ENCODE measurements at places on chromosomes 13 and 19.

DNA sequence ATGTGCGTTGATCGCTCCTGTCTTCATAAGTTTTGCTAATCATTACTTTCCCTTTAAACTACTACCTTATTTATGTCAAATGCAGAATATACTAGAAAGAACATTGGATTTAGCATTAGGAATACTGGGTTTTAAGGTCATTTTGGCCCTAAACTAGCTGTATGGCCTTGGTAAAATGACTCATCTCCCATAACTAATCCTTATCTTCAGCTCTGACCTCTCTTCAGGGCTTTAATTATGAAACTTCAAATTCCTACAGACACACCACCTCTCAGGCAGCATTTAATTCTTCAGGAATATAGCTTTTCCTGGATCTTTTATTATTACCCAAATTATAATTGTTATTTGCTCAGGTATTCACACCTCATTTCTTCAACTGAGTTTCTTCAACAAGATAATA lies 121.2 kb downstream of the STARD13 start:
- DNase-seq = no peak

- peak; percentile 33 for DNase-seq
Measured at GRCh38 chr19:51016798-51017683, 2.5 kb downstream of the KLK10 start.

DNA sequence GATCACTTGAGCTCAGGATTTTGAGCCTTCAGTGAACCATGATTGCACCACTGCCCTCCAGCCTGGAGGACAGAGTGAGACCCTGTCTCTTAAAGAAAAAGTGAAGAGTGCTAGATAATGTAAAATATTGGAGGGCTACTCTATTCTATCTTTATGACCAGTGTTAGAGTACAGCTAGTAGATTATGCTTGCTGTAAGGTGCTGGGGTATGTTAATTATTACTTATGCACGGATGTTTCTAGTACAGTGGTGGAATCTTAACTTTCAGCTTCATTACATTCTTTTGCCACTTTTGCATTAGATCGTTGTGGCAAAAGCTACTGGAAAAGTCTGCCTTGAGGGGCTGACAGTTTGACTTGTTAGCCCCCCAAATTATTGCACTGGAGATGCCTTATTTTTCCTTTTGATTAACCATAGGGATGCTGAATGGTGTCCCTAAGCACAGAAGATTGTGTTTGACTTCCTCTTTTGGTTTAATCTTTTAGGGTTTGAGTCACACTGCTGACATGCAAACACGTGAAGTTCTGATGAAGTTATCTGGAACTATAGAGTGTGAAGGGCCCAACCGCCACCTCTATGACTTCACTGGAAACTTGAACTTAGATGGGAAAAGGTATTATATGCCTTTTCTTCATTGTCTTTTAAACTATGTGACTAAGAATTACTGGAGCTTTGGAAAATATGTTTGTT lies 169.8 kb downstream of the ATP8A2 start:
- no peak for DNase-seq

DNA sequence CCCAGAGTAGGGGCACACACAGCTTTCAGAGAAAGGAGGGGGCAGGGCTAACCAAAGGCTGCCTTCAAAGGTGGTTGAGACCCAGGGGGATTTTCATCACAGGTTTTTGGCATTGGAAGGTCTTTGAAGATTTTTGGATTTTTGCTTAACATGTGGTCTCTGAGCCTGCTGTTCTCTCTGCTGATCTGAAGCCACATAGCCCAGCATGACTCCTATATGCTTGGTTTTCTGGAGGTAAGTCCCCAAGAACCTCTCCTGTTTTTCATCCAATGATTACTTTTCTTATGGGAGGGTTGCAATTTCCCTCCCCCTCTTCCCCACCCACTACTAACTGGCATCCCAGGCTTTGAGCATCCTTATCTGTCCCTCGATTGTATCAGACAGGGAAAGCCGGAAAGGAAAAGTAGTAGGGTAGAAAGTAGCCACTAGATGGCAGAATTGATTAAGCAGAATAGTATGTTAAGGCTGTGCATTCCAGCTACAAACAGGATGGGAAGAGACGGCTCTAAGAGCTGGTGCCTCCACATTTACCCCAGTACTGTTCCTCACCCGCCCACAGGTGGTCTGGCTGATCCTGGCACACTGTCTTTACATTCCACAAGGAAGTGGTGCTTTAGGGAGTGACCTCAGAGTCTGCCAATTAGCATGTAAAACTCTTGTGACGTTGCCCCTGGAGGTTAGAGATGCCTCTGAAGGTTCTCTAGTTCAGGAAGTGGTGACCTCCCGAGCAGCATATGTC lies 218.9 kb upstream of the EDNRB start:
- DNase-seq = no peak

DNA sequence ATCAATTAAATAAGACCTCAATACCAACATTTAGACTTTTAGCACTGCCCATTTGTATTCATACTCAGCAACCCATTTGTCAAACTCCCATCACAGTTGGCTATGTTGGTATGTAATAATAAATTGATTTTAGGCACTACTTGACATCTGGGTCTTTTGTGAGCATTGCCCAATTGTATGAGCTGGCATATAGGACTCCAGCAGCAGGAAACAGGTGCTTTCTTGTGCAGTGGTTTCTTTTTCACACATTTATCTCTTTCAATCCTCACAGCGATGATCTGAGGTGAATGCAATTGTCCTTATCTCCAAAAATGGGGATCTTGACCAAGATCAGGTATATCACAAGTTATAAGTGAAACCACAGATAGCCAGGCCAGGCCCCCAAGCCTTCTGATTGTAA lies 96.9 kb upstream of the OXGR1 start:
- DNase-seq = no peak

DNA sequence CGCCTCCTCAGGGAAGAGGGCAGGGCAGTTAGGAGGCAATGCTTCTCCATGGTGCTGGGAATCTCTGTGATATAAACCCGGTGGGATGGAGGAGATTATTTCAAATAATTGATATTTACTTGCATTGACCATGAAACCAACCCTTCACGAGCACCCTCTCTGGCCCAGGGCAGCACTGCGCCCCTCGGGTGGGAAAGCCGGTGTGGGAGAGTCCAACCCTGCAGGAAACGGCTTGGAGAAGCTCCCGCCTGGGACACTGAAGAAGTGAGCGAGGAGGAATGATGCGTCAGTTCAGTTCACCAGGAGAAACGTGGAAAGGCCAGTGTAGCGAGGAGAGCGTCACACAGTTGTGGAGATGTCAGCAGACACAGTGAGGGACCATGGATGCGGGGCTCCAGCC lies 99.9 kb downstream of the COL4A2 start:
- no peak for DNase-seq

DNA sequence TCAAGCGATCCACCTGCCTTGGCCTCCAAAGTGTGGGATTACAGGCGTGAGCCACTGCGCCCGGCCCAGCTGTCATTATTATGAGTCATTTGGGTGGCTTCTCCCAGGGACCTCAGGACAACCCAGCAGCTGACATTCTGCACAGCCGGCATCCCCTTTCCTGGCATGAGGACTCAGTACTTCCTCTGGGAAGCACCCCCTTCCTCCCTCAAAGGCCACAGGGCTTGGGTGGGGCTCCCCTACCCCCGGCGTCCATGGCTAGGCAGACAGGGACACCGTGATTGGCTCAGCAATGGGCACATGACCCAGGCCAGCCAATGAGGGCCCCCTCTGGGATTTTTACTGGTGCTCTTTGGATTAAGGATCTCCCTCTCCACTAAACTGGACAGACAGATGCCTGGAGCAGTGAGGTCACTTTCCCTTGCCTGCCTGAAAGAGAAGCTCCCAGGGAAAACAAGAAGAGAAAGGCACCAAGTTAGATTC lies 6.0 kb downstream of the KANK2 start:
- DNase-seq = no peak

- no peak for DNase-seq
Measured at GRCh38 chr13:110538632-110539031, 22.9 kb downstream of the RAB20 start.

DNA sequence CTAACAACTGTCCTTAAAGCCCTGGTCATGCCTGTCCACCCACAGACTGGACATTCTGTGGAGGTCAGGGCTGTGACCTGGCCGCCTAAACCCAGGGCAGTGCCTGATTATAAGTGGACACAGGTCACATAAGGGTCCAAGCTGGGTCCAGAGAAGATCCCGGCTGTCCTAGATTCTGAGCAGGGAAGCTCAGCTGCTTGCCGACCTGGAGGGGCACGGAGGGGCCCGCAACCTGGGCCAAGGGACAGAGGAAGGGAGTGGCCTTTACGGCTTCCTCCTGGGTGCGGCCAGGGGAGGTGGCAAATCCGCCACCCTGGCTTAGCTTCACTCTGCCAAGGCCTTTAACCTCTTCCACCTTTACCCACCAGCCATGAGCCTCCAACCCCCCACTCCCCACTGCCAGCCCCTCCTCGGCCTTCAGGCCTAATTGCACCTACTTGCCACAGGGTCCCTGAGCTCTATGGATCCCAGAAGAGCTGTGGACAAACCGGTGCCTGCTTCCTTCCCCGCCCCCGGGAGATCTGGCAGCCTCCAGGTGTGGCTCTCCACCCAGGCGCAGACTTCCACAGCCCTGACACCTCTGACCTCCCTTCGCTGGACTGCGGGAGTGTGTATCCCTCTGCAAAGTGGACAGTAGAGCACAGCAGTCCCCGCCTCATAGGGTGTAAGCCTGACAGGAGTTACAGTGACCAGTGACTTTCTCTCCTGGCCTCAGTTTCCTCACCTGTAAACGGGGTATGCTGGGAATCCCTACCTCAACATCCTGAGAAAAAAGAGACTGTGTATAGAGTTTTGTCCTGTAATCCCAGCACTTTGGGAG lies 1.7 kb downstream of the CD320 start:
- no peak for DNase-seq

GRCh38 chr13:102657630-102658029 lies 37.2 kb downstream of the METTL21C start:
- no peak for DNase-seq

DNA sequence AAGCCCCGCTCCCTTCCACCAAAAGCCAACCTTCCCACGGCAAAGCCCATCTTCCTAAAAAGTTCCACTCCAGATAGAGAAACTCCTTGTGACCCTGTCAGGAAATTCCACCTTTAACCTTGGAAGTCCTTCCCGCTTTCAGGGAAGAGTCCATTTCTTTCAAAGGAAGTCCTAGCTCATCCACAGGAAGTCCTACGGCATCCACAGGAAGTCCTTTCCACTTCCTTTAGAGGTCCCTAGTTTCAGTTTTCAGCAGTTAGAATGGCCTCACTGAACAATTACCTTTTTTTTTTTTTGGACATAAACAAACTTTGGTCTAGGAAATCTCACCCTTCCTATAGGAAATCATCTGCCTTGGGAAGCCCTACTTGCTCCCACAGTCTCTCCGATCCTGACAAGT lies 31.7 kb downstream of the TRPM4 start:
- DNase-seq = no peak

DNA sequence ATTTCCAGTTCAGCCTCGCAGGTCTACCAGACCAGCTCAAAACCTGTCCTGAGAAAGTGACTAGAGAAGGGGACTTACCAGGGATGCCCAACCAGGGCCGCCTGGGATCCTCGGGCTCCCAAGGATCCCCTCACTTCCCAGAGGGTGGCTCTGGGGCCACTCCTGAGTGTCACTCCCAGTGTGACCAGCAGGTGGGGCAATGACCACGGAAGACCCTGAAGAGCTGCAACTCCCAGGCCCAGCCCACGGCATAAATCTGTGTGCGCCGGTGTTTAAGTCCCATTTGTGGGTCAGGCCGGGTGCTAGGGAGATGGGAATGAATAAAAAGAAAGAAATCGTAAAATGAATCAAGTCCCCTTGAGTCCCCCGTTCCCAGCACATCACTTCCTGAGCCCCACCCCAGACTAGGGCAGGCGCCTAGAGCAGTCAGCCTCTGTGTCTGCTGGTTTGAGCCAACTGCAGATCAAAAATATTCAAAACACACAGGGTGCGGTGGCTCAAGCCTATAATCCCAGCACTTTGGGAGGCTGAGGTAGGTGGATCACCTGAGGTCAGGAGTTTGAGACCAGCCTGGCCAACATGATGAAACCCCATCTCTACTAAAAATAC lies 10.7 kb downstream of the PTGIR start:
- peak; percentile 68 for DNase-seq

GRCh38 chr13:94987869-94988268 lies 275.5 kb upstream of the SOX21 start:
- no peak for DNase-seq

- no peak for DNase-seq
Measured at GRCh38 chr13:101757446-101758039, 305.1 kb downstream of the ITGBL1 start.

DNA sequence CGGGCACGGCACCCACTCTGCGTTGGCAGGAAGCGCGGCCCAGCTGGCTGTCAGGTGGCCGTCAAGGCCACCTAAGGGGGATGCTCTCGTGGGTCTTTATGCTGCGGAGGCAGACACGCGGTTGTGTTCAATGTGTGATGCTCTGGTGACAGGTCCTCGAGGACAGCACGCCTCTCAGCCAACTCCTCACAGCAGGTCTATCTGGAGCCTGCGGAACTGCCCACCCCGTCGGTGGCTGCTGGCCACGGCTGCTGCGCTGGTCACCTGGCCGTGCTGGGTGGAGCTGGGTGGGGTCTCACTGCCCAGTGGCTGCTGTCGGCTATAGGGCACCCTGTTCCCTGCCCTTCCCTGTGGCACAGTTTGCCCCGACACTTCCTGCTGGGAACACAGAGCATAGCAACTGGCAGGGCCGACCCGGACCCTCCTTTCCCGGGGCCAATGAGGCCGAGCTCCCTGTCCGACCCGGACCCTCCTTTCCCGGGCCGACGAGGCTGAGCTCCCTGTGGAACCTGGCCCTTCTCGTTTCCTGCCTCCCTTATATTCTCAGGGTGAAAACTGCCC lies 14.3 kb upstream of the F7 start:
- no peak for DNase-seq

GRCh38 chr19:46602392-46603194 lies 1.5 kb downstream of the CALM3 start:
- DNase-seq = peak; percentile 58

DNA sequence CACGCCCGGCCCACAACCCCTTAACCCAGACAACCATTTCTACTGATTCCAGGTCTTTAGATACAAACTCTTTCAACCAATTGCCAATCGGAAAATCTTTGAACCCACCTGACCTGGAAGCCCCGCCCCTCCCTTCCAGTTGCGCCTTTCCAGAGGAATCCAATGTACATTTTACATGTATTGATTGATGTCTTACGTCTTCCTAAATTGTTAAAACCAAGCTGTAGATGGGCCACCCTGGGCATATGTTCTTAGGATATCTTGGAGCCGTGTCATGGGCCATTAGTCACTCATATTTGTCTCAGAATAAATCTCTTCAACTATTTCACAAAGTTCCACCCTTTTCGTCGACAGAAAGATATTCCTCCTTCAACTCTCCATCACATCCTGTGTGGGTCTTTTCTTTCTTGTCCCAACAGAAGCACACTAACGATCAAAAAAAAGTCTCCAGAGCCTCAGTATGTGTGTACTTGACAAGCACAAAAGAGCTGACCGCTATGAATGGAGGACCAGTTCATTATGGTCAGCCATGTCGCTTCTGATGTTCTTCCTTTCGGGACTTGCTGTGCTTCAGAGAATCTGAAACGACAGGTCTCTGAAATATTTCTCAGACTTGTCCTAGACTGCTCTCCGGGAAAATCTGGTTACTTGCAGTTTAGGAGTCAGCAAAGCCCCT lies 601 bp upstream of the ZNF749 start:
- DNase-seq = no peak

Measured in stimulated activated CD8-positive, alpha-beta memory T cell treated with anti-CD3 and anti-CD28 coated beads, Interleukin-4, amount 100 ng/mL, for 24 hours (primary cell).